ENCODE measurements at places on chromosomes 13 and 19.

DNA sequence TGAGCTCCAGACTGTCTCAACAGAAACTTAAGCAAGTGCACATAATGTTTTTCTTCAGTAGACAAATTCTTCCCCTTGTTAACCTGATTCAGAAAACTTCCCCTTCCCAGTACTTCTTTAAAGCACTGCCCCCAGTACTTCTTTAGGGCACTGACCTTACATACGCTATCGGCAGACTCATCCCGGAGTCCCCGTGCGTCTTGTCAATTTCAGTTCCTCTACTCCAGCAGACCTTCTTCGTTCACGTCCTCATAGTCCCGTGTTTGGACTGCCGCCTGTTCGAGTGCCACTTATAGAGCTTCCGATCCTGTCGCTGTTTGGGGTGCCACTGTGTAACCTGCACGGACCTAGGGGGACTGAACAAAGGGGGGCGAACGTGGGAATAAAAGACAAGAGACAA lies 29.0 kb downstream of the ZNF627 start:
- DNase-seq, result no peak

DNA sequence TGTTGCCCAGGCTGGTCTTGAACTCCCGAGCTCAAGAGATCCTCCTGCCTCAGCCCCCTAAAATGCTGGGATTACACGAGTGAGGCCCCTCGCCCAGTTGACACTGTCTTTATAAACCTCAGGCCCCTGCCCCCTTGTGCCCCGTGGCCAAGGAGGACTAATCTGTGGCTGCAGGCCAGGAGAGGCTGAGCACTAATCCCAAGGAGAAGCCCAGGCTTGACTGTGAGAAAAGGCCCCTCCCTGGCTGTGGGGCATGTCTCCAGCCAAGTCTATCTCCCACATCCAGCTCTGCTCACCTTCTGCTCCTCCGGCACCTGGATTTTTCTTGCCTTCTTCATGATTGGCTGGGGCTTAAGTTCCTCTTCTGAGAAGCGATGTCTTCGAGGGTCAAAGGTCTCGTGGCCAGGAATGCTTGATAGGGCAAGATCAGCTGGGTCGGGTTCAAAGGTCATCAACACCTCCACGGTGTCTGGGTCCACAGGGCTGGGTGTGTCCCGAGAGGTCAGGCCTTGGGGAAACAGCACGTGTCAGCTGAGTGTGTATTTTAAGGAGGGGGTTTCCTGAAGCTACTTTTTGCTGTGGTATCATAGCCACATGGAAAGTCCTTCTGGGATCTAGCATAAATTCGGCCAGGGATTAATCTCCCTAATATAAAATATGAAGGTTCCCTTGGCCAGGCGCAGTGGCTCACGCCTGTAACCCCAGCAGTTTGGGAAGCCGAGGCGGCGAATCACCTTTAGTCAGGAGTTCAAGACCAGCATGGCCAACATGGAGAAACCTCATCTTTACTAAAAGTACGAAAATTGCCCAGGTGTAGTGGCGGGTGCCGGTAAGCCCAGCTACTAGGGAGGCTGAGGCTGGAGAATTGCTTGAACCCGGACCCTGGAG lies 3.8 kb downstream of the DBP start:
- DNase-seq, result no peak

DNA sequence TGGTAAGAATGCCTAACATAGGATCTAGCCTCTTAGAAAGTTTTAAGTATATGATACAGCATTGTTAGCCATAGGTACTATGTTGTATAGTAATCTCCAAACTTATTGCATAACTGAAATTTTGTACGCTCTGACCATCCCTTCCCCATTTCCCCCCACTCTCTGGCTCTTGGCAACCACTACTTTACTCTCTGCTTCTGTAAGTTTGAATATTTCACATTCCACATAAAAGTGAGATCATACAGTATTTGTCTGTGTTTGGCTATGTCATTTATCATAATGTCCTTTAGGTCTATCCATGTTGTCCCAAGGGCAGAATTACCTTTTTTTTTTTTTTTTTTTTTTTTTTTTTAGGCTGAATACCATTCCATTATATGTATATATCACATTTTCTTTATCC lies 396.9 kb downstream of the DLEU7 start:
- no peak for DNase-seq

DNA sequence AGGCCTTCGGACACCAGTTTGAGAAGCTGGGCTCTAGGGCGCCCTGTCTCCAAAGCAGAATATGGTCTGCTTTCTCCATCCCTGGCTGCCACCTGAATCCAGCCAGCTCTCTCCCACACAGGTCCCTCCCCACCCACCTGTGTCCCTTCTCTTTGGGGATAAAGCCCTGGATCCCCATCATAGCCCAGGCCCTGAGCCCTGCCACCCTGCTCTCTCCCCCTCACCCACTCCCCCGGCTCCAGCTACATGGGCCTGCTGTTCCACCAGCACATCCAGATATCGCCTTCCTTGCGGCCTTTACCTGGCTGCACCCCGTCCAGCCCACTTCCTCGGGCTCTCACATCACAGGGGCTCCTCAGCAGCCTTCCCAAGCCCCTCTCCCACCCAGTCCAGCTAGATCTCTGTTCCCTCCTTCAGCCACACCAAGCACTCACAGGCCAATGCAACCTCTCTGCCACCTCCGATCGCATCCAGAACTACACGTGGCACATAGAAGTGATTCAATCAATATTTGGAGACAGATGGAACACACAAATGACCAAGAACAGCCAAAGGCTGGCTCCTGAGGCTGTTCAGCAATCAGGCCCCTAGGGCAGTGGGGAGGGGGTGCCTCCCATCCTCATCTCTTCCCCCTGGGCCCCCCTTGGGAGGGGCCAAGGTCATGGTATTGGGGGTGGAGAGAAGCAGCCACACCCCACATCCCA lies 7.6 kb downstream of the AKT2 start:
- no peak for DNase-seq

DNA sequence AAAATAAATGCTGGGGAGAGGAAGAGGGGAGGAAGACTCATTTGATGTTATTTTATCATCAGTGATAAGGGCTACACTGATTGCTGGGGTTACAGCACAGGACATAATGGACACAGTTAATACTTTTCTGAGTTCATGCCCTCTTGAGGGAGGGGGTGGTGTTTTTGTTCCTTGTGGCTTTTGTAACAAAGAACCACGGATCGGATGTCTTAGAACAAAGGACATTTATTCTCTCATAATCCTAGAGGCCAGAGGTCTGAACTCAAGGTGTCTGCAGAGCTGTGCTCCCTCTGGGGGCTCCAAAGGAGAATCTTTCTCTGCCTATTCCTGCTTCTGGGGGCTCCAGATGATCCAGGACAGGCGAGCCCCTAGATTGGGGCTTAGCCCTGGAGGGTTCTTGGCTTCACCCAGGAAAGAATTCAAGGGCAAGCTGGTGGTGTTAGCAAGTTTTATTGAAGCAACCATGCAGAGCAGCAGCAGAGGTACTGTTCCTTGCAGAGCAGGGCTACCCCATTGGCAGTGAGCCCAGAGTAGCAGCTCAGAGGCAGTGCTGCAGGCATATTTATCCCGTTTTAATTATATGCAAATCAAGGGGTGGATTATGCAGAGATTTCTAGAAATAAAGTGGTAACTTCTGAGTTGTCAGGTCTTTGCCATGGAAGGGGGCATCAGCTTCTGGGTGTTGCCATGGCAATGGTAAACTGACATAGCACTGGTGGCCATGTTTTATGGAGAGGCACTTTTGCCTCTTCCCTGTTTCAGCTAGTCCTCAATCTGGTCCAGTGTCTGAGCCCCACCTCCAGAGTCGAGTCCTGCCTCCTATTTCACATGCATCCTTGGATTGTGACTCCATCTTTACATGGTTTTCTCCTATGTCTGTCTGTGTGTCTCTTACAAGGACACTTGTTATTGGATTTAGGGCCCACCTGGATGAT lies 18.0 kb downstream of the VAV1 start:
- no peak for DNase-seq

DNA sequence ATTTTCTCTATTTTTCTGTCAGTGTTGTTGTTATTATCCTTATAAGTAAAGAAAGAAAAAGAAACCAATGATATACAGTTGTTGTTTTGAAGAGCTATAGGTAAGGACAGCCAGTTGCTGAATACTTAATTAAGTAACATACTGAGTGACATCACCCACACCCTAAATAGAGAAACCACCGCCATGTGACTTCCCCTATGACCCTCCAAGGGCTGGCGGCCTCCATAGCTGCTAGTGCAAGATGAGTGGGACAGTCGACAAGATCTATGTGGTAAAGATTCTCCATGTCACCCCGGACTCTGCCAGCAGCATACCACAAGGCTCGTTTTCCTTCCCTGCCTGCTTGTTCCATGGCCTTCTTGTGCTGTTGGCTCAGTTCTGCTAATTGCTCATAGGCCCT lies 221.1 kb downstream of the DNAJC15 start:
- DNase-seq, result no peak

DNA sequence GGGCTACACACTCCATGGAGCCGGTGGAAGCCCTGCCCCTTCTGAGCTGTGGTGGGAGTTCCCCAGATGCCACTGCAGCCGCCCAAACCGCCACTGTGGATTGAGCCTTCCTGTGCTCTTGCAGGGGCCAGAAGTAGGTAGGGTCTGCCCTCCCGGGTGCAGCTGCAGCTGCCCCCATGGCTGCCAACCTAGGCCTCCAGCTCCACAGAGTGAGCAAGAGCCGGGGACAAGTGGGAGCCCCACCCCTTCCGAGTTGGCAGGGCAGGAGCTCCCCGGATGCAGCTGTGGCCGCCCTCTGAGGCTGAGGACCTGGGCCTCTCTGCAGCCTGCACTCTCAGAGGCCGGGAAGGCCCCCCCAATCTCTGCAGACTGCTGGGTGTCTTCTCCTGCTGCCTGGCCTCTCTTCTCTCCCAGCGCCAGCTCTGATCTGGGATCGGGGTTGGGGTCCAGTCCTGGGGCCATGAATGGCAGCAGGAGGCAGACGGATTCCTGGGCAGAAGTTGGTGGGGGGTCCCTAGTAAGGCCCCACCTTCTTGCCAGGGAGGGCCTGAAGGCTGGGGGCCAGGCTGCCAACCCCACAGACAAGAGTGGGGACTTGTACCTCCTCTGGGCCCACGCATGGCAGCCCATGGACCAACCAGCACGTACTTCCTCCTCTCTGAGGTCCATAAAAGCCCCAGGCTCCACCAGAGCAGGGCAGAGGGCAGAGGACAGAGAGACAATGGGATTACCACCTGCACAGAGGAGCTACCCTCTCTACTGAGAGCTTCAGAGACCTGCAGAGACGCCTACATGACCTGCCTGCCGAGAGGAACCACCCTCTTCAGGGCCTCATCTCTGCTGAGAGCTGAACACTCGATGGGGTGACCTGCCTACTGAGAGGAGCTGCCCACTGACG lies 28.9 kb downstream of the AP2S1 start:
- DNase-seq, result no peak

GRCh38 chr19:35267818-35268535 lies 785 bp upstream of the USF2 start:
- peak; percentile 68 for DNase-seq
